ENCODE measurements at places on chromosomes 11 and 22. TPM values are rescaled to one million over a fixed set of nuclear protein-coding genes. Genes with fewer than 3 reads are reported as not detected.

DNA sequence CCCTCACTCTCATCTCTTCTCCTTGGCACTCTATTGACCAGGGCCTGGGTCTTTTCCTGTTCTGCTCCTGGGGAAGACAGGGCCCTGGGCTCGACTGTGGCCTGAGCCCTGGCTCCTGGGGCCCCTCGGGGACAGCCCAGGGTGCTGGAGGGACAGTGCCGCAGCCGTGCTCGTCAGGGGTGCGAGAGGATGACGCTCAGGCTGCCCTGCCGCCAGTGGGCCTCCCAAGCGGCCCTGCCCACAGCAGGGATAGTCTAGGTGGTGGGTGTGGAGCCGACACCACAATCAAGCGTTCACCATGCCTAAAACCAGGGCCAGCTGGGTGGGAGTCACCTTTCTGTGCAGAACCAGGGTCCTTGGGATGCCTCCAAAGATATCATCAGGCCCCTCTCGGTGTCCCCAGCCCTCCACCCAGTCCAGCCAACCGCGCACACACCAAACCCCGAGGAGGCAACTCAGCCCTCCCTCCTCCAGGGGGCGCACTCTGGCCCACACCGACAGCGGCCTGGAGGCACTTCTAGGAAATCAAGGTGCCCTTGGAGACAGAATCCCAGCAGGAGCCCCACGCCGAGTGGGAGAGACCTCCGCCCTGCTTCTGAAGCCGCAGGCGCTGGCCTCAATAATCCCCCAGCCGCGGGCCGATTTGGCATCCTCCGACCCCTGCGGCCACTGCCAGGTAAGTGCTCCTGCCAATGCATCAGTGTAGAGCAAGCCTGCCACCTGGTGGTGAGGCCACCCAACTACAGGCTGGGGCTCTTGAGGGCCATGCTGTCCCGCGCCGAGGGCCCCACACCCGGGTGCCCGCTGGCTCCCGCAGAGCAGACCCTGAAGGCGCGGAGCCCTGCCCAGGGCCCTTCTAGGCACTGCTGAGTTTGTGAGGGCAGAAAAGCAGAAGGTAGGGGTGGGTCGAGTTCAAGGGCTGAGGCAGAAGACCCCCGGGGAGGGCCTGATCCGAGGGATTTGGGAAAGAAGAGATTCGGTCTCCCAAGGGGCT is 496.4 kb downstream of the BUD13 start:
- peak; percentile 28 for DNase-seq

DNA sequence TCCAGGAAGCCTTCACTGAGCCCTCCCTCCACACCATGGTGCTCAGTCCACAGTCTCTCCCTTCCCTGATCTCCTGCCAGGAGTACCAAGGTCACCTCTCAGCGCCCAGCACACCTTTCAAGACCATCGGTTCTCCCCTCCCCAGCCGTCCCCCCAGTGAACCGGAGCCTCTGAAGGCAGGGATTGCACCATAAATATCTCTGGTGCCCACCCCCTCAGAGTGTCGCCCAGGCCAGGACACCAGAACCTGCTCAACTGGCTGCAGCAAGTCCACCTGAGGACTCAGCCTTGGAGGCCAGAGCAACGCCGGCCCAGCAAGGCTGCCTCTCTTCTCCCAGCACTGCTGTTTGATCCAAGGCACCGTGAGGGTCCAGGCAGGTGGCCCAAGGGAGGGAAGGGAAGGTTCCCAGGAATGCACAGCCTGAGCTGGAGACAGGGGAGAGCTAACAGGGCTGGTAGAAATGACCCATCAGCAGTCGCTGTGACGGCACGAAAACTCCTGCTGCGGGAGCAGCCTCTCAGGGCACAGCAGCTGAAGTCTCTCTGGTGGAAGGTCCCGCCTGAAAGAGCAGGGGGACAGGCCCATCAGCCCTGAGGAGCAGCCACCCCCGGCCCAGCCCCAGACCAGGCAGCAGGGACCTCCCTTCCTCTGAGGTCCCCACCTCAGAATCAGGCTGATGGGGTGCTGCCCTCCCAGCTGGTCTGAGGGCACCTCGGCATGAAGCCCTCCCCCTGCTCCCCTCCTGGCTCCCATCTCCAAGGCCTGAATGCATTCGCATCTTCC is 80.3 kb downstream of the BUD13 start:
- DNase-seq = no peak

DNA sequence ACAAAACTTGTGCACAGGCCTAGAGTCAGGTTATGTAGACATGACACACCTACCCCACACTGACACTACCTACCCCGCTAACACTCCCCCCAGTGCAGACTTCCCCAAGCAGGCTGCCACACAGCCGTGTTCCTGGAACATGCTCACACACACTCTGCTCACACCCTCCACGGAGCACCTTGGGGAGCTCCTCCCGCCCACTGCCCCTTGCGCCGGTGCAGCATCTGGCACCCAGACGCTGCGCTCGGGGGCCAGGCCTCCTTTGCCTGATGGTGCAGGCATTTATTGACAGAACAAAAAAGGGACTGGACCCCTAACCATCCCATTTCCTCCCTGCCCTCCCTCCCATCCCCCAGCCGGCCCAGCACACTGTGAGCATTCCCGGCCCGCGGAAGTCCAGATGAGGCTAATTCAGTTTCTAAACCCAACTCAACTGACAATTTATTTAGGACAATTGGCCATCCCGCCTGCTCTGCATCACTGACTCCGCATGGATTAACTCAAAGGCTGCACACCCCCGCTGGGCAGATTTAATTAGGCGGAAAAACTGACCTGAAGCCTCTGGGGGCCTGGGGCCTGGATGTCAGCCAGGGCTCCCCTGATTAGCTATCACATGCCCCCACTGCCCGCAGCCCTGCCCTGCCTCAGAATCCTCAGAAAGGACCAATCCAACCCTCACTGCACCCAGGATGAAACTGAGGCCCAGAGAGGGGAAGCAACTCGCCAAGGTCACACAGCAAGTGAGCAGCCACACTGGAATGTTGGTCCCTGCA is 30.1 kb downstream of the KCNC1 start:
- DNase-seq = no peak

- no peak for DNase-seq
Observed at GRCh38 chr11:16512899-16513241, 156.5 kb upstream of the SOX6 start.

GRCh38 chr22:22703715-22704114 is 59.3 kb downstream of the GGTLC2 start:
- no peak for DNase-seq

GRCh38 chr11:129278586-129279319 is 86.6 kb upstream of the ARHGAP32 start:
- no peak for DNase-seq

DNA sequence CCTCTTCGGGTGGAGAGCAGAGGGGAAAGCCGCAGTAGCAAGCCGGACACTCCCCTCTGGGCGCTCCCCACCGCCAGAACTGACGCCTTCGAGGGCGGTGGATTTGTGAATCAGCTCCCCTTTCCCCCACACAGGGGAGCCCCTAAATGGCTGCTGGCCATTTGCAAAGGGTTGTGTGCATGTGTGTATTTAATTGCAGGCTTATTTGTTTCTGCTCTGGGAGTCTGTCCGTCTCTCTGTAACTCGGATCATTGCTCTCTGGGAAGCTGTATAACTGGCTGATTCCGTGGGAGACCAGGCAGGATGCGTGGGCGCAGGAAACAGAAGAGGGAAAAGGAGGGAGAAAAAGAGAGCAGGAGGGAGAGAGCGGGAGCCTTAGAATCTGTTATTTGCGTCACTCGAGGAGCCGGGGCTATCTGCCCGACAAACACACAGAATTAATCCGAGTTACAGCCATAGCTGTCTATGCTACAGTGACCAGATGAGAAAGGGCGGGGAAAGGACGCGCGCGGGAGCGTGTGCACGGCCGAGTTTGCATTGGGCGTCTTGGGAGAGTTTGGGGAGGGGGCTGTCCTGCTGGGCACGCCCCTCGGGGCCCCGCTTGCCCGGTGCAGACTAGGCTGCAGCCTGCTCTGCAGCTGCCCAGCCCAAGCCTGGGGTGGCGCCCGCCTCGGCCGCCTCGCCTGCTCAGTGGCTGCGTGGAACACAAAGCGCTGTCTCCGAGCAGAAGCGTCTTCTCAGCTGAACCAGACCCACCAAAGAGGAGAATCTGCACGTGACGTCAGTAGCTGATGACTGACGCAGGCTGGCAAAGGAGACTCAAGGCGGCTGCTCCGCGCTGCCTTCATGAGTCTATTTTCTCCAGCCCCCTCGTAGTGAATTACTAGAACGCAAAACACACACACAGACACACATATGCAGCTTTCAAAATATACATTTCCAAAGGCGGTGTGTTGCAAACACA is 105.3 kb upstream of the HSD17B12 start:
- DNase-seq = no peak

- no peak for DNase-seq
Observed at GRCh38 chr11:131624531-131624930, 254.1 kb downstream of the NTM start.

- DNase-seq = no peak
Observed at GRCh38 chr11:66186470-66186869, 82.0 kb upstream of the RAB1B start.

DNA sequence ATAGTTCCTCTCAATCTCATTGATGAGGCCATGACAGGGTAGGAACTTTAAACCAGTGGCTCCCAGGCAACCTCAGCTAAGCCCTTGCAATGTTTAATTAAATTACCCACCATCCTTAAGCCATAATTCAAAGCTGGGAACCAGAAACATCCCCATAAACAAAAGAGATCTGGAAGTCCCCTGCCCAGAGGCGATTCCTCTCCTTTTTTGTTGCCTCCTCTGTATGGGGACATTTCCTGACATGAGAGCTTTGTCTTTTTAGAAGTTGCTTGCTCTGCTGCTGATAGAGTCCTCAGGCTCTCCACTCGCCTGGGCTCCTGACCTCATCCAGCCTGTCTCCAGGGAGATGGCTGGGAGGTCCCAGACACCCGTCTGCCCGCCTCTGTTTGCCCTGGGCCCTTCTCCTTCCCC is 3.2 kb downstream of the DTX4 start:
- no peak for DNase-seq

- no peak for DNase-seq
Observed at GRCh38 chr11:4491878-4492606, 9.6 kb downstream of the OR52K1 start.

DNA sequence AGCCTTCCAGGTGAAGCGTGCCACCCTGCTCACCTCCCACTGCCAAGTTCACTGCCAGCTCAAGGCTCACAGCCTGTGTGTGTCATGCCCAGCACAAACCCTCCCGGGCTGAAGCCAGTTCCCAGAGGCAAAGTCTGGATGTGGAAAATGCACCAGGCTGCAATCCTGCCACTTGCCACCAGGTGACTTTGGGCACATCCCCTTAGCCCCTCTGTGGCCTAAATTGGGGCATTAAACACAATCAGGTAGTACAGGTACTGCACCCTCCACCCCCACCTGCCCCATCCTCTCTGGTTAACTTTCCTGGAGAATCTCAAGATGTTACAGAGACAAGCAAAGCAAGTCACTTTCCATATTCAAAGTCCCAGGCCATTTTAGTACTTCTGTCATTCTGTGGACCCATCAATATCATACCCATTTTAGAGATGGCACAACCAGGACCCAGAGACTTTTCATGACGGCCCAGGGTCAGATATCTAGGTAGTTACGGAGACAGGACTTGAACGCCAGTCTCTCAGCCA is 1.8 kb upstream of the RASD2 start:
- DNase-seq = no peak

DNA sequence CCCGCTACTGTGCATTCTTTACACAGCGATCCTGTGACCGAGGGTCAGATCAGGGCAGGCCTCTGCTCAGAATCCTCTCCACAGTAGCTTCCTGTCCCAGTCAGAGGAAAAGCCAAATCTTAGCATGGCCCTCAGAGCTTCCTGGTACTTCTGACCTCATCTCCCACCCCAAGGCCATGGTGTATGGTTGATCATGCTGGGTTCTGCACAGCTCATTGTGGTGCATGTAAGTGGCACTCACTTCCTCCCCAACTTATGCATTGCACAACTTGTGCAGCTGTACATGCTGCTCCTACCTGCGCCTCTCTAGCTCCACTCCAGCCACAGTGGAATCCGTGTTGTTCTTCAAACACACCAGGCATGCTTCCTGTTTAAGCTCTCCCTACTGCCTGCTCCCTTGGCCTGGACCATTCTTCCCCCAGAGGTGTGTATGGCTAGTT is 20.3 kb downstream of the BMAL1 start:
- no peak for DNase-seq

DNA sequence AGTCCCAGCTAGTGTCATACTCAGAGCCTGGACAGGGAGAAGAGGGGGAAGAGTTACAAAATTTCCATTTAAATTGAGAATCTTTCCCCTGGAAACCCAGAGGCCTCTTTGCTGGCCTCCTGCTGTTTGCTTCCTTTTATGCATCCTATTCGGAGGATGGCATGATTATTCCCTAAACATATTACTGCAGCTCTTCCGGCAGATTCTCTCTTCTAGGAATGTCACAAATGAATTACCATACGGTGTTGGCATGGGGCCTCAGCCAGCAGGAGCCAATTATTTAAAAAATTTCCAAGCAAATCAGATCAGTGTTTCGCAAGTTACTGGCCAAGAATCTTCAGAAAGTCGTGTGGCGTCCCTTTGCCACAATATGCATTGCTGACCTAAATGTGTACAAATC is 326.7 kb upstream of the NCAM1 start:
- DNase-seq = no peak

DNA sequence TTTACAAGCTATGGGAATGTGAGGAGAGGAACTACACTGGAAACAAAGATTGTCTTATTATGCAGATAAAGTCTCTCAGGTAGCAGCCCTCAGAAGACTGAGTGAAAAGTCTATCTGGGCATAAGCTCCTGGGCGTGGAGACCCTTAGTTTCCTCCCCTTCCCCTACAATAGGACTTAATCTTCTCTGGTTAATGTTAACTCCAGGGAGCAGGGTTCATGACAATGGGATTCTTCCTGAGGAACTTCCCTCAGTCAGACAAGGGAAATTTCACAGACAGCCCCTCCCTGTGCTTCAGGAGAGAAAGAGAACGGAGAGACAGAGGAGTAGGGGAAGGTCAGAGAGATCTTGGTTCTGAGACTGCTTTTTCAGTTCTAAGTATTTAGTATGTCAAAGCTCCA is 1428.6 kb downstream of the LRRC4C start:
- no peak for DNase-seq

DNA sequence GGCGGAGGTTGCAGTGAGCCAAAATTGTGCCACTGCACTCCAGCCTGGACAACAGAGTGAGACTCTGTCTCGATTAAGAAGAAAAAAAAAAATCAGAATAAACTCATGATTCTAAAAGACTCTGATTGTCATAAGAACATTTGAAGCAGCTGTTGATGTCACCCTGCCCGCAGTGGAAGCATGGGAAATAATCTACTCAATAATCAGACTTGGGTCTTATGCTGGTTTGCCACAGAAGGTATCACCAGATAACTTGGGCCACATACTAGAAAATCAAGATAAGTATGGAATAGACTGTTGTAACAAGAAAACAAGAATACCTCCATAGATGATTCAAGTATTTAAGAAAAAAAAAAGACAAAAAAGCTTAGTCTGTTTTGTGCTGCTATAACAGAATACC is 8.2 kb downstream of the CAVIN3 start:
- DNase-seq = no peak

GRCh38 chr11:105878510-105878909 is 143.5 kb downstream of the MSANTD4 start:
- DNase-seq = no peak

GRCh38 chr22:17827466-17827865 is 53.2 kb upstream of the BID start:
- no peak for DNase-seq

- peak; percentile 46 for DNase-seq
Observed at GRCh38 chr11:62694455-62695167, 5.3 kb upstream of the LRRN4CL start.

Gene RFPL3
- total RNA-seq = not detected

Gene OR6T1
- not detected for total RNA-seq

Gene OR8G1
- not detected for total RNA-seq

Gene KRTAP5-1
- total RNA-seq = not detected

Gene NEFH
- total RNA-seq = 0.08 TPM

Gene SCGB1A1
- 1.1 TPM for total RNA-seq

Gene SCGB1C1
- not detected for total RNA-seq

Gene ANKK1
- 0.08 TPM for total RNA-seq

Measured in Panc1 (cell line).